HFF-Myc (cell line): ENCODE measurements at places on chromosomes 1 and 21.
A peak's percentile ranks its signal among the peaks of the same experiment; 100 is the strongest.

DNA sequence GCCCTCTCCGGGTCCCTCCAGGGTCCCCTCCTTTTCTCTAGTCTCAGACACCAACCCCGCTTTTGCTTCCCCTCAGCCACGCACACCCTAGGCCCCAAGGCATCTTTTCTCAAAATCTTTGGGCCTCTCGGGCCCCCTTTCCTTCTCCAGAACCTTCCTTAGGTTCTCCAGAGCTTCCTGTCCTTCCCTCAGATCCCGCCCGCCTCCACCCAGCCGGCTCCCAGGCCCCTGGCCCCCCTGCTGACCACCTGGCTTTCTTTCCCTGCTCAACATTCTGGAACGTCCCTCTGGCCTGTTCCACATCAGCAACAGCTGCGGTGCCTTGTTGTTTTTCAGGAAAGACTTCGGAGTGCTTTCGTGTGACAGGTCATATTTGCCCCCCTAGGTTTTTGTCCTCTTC lies 1.2 kb downstream of the ZDHHC18 start:
- no peak for DNase-seq

DNA sequence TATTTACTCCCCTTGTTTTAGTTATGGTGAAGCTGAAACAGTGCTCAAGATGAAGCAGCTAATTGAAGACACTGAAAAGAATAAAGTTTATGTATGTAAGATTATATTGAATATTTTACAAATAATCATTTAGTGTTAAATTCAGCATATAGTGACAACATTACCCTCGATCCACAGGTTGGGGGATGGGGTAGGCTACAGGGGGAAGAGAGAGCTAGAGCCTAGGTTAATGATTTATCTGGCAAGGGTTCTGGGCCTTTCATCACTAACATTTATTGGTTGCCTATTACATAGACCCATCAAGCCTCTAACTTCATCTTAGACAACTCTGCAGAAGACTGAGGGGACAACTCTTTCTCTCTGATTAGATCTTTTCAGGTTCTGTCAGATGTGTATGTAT lies 21.3 kb downstream of the ZCCHC17 start:
- DNase-seq: no peak

GRCh38 chr1:63922848-63923247 lies 149.0 kb downstream of the ROR1 start:
- no peak for DNase-seq

GRCh38 chr1:202235003-202235660 lies 41.5 kb downstream of the LGR6 start:
- DNase-seq: no peak

DNA sequence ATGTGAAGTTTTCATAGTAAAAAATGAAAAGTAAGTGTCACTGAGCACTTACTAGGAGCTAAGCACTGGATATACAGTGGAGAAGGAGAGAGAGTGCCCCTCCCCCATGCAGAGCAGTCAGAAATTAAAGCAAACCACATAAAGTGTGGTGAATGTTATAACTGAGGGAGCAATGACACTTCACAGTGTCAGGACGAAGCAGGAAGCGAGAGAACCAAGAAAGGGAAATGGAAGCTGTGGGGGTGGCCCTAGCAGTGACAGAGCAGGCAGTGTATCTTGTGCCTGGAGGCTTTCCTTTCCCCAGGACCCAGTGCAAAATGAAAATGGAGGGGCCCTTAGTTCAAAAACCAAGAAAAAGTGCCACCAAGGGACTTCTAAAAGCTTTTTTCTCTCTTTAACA lies 21.5 kb upstream of the RCAN3 start:
- no peak for DNase-seq

DNA sequence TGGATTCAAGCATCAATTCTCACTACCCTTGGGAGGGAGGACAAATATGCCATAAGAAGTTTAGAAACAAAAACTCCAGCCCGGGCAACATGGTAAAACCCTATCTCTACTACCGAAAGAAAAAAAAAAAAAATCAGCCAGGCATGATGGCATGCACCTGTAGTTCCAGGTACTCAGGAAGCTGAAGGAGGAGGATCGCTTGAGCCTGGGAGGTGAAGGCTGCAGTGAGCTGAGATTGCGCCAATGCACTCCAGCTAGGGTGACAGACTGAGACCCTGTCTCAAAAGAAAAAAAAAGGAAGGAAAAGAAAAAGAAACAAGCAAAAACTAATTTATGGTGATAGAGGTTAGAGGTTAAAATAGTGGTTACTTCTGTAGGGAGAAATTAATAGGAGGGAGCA lies 9.6 kb downstream of the ZNF644 start:
- no peak for DNase-seq

DNA sequence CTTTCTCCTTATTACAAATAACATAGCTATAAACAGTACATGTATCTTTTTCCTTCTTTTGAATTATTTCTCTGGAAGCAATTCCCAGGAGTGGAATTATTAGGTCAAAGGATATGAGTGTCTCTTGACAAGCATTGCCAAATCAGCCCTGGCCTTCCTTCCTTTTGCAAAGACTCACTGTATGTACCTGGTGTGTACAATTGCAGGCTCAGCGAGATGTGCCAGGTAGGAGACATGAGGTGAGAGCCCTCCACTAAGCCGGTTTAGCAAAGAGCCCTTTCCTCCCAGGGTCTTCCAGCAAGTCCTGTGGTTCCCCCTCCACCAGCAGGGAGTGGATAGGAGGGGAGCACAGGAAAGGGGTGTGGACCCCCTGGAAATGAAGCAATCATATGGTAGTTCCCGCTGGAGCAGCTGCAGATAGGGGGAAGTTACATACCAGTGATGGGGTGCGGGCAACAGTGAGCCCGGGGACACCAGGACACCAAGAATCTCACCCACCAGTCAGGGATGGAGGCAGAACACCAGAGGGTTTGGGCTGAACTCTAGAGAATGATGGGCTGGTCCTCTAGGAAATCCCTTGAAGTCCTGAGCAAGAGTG lies 18.3 kb downstream of the RCSD1 start:
- DNase-seq: no peak

DNA sequence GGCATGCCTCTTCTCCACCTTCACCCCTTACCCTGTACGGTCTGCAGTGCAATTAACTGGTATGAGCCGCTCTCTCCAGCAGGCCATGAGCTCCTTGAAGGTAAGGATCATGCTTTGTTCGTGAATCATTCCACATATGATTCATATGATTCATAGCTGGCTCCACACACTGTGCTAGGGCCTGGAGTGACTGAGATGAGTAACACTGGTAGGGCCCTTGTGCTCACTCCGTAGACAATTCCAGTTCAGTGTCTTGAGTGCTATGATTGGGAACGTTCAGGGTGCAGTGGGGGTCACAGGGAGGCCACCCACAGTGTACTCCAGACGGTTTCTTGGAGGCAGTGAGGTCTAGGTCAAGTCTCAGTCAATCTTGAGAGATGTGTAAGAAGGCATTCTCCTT lies 239.8 kb downstream of the LMX1A start:
- peak; percentile 15 for DNase-seq

GRCh38 chr1:94058766-94059165 lies 62.2 kb downstream of the ABCA4 start:
- no peak for DNase-seq
